ENCODE measurements at places on chromosomes 16 and 17.

GRCh38 chr16:15482068-15482747 is 47.8 kb downstream of the BMERB1 start:
- DNase-seq = peak; percentile 23

DNA sequence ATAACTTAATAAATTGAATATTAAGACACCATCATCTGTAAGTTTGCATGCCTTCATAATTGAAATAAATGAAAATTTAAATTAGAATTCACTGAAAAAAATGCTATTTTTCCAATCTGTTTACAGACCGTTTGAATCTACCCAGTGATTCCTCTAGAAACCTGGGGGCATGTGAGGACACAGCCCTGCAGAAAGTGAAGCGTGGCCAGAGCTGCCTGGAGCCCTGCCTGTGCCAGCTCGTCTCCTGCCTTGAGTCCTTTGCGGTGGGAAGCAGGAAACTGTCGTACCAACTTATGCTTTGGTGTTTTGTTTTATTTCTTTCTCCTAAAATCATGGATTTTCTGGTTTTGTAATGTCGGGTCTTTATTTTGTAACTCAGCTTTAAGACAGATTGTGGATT is 67.8 kb upstream of the FA2H start:
- DNase-seq = no peak

GRCh38 chr16:14244196-14245010 is 173.3 kb downstream of the MRTFB start:
- DNase-seq = no peak

GRCh38 chr17:5468075-5468473 is 708 bp downstream of the DHX33 start:
- DNase-seq = no peak

GRCh38 chr16:86508947-86509758 is 1.2 kb upstream of the FOXF1 start:
- peak; percentile 75 for DNase-seq

DNA sequence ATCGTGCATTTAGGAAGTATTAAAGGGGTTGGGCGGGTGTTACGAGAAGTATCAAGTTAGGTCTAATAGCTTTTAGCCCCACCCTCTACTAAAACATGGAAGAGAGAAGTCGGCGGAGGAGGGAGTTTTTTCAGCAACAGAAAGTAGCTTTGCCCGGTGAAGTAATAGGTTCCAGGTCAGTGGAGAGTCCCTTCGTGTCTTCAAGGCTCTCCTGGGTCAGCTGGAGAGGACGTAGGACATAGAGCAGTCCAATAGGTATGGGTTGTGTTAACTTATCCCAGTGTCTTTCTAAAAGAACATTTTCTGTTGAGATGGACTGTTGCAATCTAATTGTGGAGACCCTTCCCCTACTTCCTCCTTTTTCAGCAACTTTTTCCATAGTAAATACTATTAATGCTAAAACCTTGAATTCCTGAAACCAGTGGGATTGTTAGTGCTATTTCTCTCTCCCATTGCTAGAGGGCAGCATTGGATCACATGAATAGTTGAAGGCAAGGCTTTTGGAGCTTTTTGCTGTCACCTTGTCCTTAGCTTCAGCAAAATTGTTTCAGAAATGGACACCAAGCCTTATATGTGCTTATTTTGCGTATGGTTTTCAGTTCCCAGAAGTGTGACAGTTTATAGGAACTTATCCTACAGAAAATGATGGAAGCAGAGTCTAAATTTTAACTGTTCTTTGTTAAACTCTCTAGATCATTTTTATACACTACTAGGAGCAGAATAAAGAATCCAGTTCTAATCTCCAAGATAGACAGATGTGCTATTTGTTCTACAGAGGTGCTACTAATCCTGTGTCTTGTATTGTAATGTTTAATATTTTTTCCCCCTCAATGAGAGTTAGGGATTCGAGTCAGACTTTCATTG is 38.4 kb downstream of the UTP18 start:
- peak; percentile 72 for DNase-seq

Data from muscle of back (tissue), 13 donors.